ENCODE measurements at places on chromosomes 2 and 18.

DNA sequence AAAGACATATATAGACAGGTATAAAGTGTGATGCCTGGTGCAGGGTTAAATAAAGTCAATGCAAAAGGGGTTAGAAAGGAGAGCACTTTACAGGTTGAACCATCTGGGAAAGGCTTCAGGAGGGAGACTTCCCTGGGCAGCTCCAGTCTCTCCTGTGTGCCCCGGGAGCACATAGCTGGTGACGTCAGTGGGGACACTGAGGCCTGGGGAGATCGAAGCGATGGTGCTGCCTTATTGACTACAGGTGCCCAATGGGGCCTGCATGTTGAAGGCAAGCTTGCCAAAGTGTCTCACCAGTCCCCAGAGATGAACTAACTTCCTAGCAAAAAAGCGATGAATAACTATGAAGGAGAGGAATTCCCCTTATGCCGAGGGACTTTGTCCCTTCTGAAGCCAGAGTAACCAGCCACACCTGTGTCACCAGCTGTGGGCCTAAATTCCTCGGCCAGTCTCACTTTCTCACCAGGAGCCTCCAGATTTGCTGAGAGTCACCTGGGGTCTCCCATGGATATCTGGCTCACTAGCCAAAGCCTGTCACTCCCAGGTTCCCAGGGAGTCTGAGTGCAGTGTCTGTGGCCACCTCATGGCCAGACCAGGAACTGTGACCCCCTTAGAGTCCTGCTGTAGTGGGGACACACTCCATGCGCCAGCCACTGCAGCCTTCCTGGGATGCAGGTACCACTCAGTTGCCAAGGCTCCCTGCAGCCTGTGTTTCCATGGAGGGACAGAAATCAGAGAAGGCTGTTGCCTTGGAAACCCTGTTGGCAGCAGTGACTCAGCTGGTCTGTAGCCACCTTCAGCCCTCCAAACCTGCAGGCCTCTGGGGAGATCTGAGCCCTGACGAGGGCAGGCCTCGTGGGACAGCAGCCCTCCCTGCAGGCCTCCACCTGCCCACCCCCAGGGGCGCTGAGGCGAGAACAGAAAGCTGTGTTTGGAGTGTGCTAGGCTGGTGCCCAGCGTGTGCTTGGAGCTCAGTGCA lies 128.7 kb downstream of the CTIF start:
- no peak for DNase-seq

- no peak for DNase-seq
Observed at GRCh38 chr2:133817680-133818566, 249.7 kb upstream of the NCKAP5 start.

DNA sequence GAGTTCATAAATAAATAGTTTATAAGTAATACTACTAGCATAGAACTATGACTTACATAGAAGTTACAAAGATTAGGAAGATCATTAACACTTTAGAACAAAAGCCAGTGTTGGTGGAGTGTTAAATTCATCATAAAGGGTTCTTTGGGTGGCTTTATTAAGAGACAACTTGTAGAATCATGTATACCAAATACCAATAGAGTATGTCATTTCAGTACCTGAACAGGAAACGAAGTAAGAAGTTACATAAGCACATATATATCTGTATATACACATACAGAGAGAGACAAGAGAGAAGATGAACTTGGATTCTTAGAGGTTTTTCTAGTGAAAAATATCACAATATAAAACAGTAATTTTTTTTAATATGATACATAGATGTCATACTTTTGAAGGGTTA lies 82.5 kb upstream of the OTX1 start:
- DNase-seq = no peak

- no peak for DNase-seq
Observed at GRCh38 chr2:129205176-129205575, 774.3 kb upstream of the RAB6C start.

DNA sequence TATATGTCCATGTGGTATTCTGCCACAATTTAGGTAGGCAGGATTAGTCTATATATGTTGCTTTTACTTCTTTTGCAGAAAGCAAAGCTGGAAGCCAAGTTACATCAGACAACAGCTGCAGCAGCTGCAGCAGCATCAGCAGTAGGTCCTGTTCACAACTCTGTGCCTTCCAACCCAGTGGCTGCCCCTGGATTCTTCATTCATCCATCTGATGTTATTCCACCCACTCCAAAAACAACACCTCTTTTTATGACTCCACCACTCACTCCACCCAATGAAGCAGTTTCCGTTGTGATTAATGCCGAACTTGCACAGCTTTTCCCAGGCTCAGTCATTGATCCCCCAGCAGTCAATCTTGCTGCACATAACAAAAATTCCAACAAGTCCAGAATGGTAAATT lies 107.6 kb downstream of the BIRC6 start:
- no peak for DNase-seq

- DNase-seq = no peak
Observed at GRCh38 chr2:200863782-200864175, 679 bp downstream of the CLK1 start.

GRCh38 chr18:59651071-59651470 lies 46.2 kb downstream of the CCBE1 start:
- no peak for DNase-seq

- DNase-seq = no peak
Observed at GRCh38 chr18:48700446-48700845, 161.6 kb downstream of the CTIF start.

DNA sequence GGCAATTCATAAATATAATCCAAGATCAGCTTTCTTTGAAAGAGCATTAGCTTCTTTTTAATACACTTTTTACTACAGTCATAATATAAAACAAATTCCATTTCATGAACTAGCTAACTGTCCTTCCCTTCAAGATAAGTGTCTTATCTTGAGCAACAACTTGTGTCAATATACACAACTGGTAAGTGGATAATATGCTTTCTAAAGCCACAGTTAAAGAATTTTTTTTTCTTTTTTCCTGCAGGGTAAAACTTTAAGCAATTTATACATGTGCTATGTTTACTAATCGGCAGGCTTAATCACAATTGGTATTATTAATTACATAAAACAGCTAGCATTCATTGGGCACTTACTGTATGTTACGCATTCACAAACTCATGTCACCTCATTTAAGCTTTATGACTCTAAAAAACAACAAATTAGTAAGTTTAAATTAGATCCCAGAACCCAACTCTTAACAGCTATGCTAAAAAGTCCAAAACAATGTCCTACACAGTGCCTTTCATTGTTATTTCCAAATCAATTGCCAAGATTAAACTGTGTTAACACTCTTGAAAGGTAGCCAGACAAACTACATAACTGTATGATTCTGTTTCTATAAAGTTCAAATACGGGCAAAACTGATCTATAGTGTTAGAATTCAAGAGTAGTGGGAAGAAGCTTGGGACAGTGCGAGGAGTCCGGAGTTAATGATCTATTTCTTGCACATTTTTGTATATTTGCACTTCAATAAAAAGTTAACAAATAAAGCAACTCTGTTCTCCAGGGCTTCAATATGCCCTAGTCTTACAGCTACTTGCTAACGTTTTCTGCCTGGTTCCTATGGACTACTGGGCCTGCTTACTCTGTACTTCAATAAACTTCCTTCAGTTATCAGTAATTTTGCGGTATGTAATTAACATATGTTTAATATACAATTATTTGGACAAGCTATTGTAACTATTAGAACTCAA lies 6.0 kb downstream of the TXNL1 start:
- DNase-seq = no peak

DNA sequence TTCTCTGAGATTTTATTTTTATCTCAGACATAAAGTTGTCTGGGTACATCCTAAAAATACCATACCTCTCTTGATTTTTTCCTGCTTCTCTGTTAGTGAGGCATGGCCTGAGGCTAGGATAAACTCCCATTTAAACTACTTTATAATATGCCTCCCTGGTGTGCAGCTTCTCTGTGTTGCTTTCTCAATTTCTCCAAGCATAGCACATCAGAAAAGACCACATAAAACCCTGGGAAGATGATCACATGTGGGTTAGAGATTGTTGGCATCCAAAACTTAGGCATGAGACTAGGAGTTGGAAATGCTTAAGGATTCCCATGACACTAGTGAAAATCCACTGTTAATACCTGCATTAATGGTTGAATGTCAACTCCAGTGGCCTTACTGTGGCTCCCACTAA lies 254.6 kb downstream of the RND3 start:
- DNase-seq = no peak

- no peak for DNase-seq
Observed at GRCh38 chr2:44131177-44131576, 37.5 kb upstream of the PPM1B start.

GRCh38 chr2:99818842-99819241 lies 323.5 kb downstream of the AFF3 start:
- no peak for DNase-seq

DNA sequence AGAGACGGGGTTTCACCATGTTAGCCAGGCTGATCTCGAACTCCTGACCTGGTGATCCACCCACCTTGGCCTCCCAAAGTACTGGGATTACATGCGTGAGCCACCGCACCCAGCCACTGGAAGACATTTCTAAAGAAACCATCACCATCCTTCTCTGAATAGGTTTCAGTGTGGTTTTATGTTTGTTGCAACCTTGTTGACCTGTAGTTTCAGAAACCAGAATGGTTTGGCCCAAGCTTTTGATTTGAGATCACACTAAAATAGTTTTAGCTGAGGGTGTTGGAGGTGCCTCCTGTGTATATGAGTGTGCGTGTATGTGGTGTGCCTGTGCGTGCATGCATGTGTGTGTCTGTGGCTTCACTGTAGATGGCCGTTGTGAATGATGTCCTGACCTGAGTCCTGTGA lies 26.2 kb downstream of the INPP4A start:
- DNase-seq = no peak

- no peak for DNase-seq
Observed at GRCh38 chr18:59576541-59577385, 120.5 kb downstream of the CCBE1 start.

All from activated T-cell treated with anti-CD3 and anti-CD28 coated beads for 1 hour (primary cell).